Fibroblast of skin of left biceps (primary cell): ENCODE measurements at places on chromosomes 4 and X.

DNA sequence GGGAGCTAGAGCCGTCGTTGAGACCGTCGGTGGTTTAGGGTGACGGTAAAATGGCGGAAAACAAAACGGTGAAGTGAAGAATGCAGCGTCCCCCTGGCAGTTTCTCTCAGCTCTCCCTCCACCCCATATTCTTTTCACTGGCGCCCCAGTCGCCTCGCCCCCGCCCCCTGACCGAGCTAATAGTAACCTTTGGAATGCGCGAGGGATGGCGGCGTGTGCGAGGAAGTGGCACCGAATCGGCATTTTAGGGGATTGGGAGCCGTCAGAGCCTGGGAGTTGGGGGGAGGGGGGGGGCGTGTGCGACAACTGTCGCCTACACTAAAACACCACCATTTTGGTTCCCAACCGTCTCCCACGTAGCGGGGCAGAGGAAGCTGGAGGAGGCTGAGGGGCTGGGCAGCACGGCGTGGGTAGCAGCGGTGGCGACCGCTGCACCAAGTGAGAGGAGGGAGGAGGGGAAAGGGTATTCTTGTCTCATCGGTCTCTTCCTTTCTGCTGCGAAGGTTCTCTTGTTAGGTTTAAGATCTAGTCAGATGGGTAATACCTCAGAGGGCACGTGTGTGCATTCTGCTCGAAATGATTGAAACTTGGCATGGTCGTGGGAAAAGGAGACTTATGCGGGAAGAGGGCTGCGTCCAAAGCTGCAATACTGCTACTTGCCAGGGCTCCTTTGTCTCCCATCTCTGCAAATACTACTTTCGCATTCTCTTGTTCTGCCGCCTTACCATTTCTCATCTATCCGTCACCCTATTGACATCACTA is 840 bp downstream of the ZNF711 start:
- DNase-seq, result no peak

GRCh38 chrX:105375816-105376215 is 155.3 kb upstream of the TEX13A start:
- DNase-seq, result no peak

DNA sequence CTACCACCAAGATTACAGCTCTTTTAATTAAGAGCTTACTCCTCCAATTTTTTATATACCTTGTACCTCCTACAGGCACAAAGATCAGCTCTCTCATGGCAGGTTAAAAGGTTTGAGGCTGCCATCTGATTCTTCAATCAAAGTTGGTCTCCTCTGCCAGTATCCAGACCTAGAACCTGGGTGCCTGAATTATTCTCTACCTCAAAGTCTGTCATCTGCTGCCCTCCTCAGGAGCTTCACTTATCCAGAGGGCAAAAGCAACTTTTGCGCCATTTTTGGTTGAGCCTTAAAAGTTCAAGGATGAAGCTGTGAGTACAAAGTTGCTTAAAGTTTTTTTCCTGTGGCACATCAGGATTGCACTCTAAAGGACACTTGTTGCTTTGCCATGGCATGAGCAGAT is 343.7 kb upstream of the PPP1R2C start:
- DNase-seq, result no peak

DNA sequence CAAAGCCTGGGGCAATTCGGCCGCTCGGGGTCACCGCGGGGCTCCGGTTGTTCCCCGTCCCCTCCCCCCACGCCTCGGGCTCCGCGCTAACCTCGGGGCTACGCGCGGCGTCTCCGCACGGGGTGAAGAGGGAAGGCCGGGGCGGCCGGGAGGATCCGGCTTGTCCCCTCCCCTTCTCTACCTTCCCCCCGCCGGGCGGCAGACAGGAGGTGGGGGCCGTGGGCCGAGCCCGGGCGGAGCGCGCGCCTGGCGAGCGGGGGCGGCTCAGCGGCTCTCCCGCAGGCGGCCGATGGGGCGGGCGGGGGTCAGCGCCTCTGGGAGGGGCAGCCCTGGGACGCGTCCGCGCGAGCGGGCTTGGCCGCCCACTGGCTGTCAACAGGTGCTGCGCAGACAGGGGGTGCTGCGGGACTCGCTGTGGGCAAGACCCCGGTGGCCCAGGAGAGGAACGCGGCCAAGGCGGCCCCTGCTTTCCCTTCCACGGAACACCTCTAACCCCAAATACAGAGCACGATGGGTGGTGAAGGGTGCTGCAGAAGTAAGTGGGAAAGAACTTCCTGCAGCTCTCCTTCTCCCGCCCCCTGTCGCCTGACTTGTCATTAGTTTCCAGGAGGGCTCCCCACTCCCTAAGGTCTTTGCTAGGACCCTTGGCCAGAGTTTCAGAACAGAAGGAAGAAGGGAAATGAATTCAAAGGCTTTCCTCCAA is at the start of gene PDGFC:
Gene PDGFC, minus strand, starts transcription at position 124 of the 703 bp plus-strand sequence. CDS start 896 bp downstream, outside the sequence.
- no peak for DNase-seq

DNA sequence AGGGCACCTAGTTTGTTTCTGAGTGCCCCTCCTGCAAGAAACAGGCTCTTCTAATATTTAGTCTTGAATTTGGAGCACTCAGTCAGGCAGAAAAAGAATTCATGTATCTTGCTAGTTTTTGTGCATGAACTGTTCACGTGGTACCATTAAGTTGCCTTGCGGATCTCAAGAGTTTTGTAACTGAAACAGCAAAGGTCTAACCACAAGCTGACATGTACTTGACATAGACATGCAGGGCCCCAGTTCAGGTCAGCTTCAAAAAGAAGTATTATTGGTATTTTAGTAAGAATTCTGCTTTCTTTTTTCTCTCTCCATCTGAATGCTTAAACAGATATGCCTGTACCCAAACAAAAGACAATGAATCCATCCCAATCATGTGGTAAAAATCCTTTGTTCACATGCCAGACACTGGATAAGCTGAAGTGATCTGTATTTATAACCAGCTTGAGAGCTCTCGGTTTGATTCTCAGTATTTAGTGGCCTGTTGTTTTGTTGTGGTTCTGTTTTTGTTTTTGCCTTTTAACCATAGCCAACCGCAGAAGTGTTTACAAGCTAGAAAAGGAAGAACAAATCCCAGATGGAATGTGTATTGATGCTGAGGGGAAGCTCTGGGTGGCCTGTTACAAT is 13.0 kb downstream of the RGN start:
- no peak for DNase-seq

- no peak for DNase-seq
These were observed 220.4 kb downstream of the MAML3 start for GRCh38 chr4:139933541-139933940.

DNA sequence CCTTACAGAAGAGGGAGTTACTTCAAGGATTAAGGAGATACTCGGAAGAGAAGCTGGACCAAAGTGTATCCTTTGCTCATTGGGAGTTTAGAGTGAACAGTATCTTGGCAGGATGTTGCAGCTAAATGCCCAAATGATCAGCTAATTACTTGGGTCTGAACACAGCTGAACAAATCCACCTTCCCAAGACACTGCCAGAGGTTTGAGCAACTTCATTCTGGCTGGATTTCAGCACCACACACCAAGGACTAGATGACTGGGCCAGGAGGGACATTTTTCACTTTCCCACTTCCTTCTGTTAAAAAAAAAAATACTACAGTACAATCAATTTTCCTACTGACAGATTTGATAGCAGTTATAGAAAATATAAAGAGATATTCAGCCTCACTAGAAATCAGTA is 324.6 kb downstream of the MID1IP1 start:
- DNase-seq, result no peak

DNA sequence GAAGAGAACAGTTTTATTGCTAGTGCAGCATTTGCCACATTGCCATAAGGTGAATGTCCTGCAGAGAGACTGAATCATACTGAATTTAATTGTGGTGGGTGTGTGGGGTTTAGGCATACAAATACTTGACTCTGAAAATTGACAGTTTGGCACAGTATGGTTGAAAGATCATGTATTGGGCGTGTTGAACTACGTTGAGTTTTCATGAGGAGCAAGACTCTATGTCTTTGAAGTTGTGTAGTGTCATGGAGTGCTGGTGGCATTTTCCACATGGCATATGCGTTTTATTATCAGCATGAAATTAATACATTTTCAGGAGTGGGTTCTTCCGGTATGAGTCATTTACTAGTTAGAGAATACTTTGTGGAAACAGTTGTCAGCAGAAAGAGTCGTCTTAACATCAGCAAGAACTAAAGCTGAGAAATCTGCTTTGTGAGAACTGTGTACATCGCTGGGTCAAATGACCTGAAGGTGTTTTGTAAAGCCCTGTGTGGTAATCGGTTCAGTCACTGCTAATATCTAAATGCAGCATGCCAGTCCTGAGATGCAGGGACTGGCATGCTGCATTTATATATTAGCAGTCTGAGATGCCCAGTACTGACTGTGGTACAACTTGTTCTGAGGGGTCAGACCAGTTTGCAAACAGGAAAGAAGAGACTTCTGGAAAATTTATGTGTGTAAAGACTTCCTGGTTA is 50.3 kb downstream of the ARHGAP10 start:
- DNase-seq, result no peak

GRCh38 chrX:2266445-2267349 is 234.1 kb downstream of the DHRSX start:
- DNase-seq, result no peak

DNA sequence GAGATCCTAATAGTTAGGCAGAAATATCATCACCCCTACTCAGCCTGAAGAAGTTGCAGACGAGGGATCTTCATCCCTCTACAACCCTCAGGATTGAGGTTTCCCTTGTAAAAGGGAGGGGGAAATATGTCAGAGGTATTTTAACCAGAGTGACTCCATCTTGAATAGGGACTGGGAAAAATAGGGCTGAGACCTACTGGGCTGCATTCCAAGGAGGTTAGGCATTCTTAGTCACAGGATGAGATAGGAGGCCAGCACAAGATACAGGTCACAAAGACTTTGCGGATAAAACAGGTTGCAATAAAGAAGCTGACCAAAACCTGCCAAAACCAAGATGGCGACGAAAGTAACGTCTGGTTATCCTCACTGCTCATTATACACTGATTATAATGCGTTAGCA is 17.5 kb downstream of the IL13RA2 start:
- DNase-seq, result no peak

- DNase-seq, result no peak
These were observed 160.3 kb upstream of the FRG1 start for GRCh38 chr4:189780391-189780790.

DNA sequence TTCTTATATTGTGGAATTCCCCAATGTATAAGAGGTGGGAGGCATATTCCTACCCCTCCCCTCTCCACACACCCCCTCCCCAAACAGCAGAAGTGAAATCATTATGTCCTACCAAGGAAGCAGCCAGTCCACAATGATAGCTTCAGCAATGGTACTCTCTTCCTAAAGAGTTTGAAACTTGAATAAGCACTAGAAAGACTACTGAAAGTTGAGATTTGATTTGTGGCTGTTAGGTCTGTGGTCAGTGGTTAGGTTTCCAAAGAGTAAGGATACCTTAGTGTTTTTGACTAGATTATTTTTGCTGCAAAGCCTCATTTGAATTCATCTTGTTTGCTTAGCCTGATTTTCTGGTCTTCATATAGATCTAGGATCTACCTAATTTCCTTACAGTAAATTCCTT is 242.2 kb downstream of the DKK2 start:
- DNase-seq, result no peak

DNA sequence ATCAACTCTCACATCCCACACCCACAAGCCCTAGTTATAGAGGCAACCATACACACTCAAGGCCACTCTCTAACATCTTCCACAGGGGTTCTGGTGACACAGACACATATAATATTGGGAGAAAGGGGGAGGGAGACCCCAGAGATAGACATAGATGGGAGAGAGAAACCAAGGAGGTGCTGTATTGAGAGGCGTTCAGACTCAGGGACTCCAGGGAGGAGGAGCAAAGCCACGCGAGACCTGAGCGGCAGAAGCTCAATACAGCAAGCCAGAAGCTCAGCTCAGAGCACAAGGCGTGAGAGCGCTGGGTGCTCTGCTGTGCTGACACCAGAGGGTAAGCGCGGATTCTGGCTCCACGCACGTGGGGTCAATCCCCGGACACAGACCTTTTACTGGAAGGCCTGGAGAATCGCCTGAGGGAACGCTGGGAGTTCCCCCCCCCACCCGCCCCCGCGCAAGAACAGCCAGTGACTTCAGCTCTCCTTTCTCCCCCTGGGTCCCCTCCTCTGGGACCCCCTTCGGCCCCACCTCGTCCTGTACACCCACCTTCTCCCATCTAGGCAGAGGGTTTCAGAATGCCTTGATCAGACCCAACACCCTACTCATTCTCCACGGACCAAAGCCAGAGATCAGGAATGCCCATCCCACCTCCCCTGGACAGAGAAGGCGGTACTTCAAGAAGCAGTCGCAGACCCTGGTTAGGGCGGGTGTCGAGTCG is 8.7 kb downstream of the MSX1 start:
- no peak for DNase-seq

GRCh38 chrX:97016106-97016505 is 132.4 kb downstream of the RPA4 start:
- no peak for DNase-seq

DNA sequence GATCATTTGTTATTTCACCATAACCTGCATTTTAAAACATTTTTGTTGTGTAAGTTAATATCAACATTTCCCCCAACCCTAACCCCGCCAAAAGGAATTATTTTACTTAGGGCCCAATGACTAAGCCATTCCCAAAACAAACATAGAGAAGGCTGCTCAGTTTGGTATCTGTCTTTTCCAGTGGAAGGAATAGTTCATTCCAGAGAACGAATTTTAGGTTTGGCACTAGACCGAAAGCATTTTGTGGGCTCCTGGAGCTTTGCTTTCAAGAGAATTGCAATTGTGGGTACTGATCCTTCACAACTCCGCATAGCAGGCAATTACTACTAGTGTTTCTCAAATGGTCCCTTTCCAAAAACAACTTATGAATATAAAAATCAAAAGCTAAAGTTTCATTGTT is 226.7 kb upstream of the MAD2L1 start:
- peak; percentile 71 for DNase-seq

DNA sequence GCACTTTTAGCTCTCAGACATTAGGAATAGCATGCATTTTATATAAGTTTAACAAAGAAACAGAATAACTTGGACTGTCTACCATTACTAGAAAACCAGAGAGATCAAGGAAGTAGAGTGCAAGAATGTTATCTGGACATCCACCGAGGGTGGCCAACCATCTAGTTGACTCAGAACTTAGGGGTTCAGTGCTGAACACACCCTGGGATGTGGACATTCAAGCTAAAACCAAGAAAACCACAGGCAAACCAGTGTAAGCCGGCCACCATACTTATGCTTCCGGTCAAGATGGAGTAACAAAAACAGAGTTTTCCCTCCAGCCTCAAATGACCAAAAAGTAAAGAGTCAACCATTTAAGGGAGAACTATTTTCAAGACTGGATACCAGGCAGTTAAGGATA is 181.4 kb upstream of the MXRA5 start:
- DNase-seq, result no peak

- peak; percentile 35 for DNase-seq
These were observed 92.2 kb upstream of the MTM1 start for GRCh38 chrX:150476164-150476699.
